Karpas-422 (cell line): ENCODE measurements at places on chromosomes 5 and 9.

GRCh38 chr5:67014957-67015400 is 181.6 kb downstream of the CD180 start:
- no peaks in the 10 kb centered on the region for H3K27me3 ChIP-seq
- no peaks in the 10 kb centered on the region for H3K36me3 ChIP-seq
- no peak overlapping the region for H3K4me3 ChIP-seq
- no peaks in the 10 kb centered on the region for H3K4me1 ChIP-seq
- no peak overlapping the region for H3K27ac ChIP-seq

- H3K36me3 ChIP-seq, result no peaks in the 10 kb centered on the region
- H3K27ac ChIP-seq, result no peak overlapping the region
- no peak overlapping the region for H3K4me3 ChIP-seq
- H3K4me1 ChIP-seq, result no peaks in the 10 kb centered on the region
Observed at GRCh38 chr9:27183701-27184100, 74.7 kb downstream of the TEK start.

DNA sequence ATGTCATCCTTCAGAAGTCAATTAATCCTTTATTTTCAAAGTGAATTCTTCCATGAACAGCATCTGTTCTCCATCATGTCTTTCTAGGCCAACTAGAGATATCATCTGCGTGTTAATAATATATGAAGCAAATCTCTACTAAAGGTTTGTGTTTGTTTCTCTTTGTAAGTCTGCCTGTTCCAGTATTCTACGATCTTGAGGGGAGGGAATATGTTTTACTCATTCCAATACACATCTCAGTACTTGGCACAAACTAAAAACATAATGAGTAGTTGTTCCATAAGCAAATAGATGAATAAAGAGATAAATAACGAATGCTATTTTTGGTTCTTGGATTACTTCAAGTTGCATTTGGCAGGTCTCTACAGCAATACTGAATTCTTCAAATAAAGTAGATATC is 470.7 kb upstream of the GRIN3A start:
- H3K4me3 ChIP-seq, result no peak overlapping the region
- no peak for DNase-seq
- H3K4me1 ChIP-seq, result no peaks in the 10 kb centered on the region
- no peak overlapping the region for H3K27ac ChIP-seq
- no peaks in the 10 kb centered on the region for H3K27me3 ChIP-seq

DNA sequence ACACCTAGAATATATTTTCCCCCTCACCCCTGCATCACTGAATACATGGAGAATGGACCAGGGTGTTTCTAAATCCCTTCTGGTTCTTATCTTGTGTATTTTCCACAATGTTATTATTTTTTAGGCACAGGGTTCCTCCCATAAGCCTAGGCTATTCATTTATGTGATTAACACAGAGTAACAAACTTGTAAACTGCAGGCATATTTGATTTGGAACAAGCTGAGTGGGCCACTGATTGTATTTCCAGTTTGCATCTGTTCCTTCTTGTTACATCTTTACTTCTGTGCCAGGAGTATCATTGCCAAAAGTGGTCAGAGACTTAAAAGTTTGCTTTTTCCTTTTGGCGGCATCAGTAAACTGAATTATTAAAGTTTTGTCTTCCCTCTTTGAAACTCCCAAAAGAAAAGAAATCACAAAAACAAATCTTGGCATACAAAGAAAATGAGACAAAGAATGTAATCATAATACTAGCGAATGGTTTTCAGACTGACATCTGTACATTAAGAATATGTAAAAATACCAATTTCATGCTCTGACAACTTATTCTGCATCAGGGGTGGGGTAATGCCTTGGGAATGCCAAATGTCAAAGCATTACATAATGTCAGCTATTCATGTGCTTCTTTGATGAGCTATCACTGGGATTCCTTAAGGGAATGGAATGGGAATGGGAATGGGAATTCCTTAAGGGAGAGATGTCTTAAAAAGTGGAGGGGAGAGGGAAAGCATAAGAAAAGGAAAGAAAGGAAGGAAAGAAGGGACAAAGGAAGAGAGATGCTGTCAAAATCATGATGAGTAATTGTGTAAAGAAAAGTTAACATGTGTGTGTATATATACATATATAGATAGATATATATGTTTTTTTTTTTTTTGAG is 22.2 kb upstream of the PAX5 start:
- H3K4me3 ChIP-seq, result no peak overlapping the region
- H3K27me3 ChIP-seq, result no peaks in the 10 kb centered on the region
- peaks cover 23% of the 10 kb centered on the region for H3K4me1 ChIP-seq
- no peak for DNase-seq

DNA sequence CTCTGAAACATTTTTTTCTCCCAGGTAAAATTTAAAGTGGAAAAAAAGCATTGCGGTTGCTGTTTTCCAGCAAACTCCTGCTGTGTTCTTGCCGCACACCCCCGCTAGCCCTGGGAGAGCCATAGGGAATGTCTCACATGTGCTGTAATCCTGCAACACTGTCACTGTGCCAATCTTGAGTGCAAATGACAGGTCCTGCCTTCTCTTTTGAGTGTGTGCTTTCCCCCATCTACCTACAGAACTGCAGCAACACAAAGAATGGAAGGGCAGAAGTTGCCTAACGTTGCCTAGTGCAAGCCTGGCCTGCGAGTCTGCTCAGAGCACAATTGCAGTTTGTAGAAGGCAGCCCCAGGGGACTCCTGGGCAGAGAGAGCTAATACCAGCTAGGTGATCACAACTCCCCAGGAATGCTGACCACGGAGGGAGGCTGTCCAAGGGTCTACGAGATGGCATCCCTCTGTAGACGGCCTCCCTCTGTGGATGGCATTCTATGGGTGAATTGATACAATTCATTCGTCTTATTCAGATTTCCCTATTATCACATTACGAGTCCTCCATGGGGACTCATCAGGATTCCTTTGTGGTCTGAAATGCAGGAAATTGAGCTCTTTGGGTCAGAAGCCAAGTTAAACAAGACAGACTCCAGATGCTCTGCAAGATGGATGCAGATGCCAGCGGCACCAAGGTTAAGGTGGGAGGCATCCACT is 172.6 kb upstream of the S1PR3 start:
- no peak overlapping the region for H3K27ac ChIP-seq
- no peaks in the 10 kb centered on the region for H3K27me3 ChIP-seq
- no peak for DNase-seq
- H3K4me3 ChIP-seq, result no peak overlapping the region
- no peaks in the 10 kb centered on the region for H3K36me3 ChIP-seq

- no peaks in the 10 kb centered on the region for H3K4me1 ChIP-seq
- H3K27me3 ChIP-seq, result no peaks in the 10 kb centered on the region
- no peak overlapping the region for H3K4me3 ChIP-seq
- no peak overlapping the region for H3K27ac ChIP-seq
Observed at GRCh38 chr5:107538805-107539445, 131.8 kb downstream of the EFNA5 start.
